Memory B cell (primary cell): ENCODE measurements at places on chromosomes 2 and 18.

DNA sequence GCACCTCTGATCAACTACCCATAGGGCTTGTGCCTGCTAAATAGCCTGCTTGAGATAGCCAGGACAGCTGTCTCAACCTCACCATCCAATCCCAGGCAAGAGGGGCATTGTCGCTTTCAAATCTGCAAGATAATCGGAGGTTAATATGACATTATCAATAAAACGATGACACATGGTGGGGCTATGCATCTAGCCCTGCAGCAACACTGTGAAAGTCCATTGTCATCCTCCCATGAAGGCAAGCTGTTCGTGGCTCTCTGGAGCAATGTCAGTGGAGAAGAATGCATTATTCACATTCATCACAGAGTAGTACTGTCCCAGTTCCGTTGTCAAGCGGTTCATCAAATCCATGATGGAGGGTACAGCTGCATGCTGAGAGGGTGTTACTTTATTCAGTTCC is 18.9 kb upstream of the KLHL23 start:
- H3K27ac ChIP-seq: no peak overlapping the region
- peaks cover 1% of the 10 kb centered on the region for H3K27me3 ChIP-seq
- H3K36me3 ChIP-seq: peaks cover 2% of the 10 kb centered on the region
- no peak for DNase-seq

GRCh38 chr2:17749753-17750438 is 3.7 kb downstream of the SMC6 start:
- peak overlapping the region; percentile 91 for H3K27ac ChIP-seq
- no peaks in the 10 kb centered on the region for H3K27me3 ChIP-seq
- peak overlapping the region; percentile 72 for H3K4me3 ChIP-seq
- peaks cover 24% of the 10 kb centered on the region for H3K4me1 ChIP-seq
- peaks cover 1% of the 10 kb centered on the region for H3K36me3 ChIP-seq

- no peak overlapping the region for H3K27ac ChIP-seq
- H3K4me3 ChIP-seq: no peak overlapping the region
- H3K4me1 ChIP-seq: no peaks in the 10 kb centered on the region
- H3K36me3 ChIP-seq: no peaks in the 10 kb centered on the region
- no peaks in the 10 kb centered on the region for H3K27me3 ChIP-seq
- DNase-seq: no peak
These were observed 174.0 kb upstream of the GULP1 start for GRCh38 chr2:188117706-188118105.

DNA sequence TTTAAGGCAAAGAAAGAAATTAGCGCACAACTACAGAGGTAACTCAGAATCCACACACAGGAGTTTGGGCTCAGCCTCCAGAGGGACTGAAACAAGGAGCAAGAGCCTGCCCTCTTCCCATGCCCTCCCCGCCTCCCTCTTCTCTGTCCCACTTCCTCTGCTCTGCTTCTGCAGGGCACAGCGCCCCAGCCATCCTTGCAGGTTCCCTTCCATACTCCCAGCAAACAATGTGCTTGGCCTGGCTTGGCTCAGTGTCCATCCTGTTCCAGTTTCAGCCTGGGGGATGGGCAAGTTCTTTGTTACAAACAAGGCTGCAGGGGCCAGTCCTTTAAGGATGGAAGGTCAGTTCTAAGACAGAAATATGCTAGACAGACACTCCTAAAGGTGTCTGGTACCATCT is 133.5 kb downstream of the CDH20 start:
- no peak overlapping the region for H3K4me3 ChIP-seq
- no peak overlapping the region for H3K27ac ChIP-seq
- DNase-seq: no peak
- H3K4me1 ChIP-seq: no peaks in the 10 kb centered on the region

GRCh38 chr2:145020139-145020538 is 500.2 kb upstream of the ZEB2 start:
- no peak overlapping the region for H3K27ac ChIP-seq
- H3K4me3 ChIP-seq: no peak overlapping the region
- peaks cover 17% of the 10 kb centered on the region for H3K4me1 ChIP-seq
- H3K27me3 ChIP-seq: no peaks in the 10 kb centered on the region
- no peaks in the 10 kb centered on the region for H3K36me3 ChIP-seq
- DNase-seq: no peak

DNA sequence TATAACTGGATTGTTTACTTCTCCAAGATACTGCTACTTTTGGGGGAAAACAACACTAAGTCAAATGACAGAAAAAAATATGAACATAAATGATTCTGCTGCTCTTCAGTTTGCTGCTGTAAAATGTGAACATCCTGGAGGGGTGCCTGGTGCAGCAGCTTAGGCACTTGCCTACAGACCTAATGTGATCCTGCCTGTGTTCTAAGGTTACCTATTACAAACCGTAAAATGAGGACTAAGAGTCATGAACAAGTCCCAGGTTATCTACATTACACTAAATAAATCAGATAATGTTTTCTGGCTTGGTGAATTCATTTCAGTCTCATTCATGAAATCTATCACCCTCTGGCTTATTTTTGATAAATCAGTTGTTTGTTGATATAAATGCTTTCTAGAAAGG is 38.4 kb upstream of the ERCC3 start:
- H3K4me3 ChIP-seq: no peak overlapping the region
- H3K4me1 ChIP-seq: peaks cover 6% of the 10 kb centered on the region
- no peak for DNase-seq
- no peak overlapping the region for H3K27ac ChIP-seq
- H3K36me3 ChIP-seq: peaks cover 17% of the 10 kb centered on the region
- no peaks in the 10 kb centered on the region for H3K27me3 ChIP-seq

- H3K27me3 ChIP-seq: peaks cover 2% of the 10 kb centered on the region
- H3K27ac ChIP-seq: no peak overlapping the region
- H3K4me3 ChIP-seq: no peak overlapping the region
These were observed 136.5 kb upstream of the CTDP1 start for GRCh38 chr18:79542876-79543750.

GRCh38 chr2:144460727-144461307 is 59.1 kb downstream of the ZEB2 start:
- peaks cover 9% of the 10 kb centered on the region for H3K36me3 ChIP-seq
- DNase-seq: no peak
- peaks cover 34% of the 10 kb centered on the region for H3K4me1 ChIP-seq
- H3K4me3 ChIP-seq: no peak overlapping the region
- H3K27me3 ChIP-seq: no peaks in the 10 kb centered on the region
- H3K27ac ChIP-seq: peak overlapping the region; percentile 68

DNA sequence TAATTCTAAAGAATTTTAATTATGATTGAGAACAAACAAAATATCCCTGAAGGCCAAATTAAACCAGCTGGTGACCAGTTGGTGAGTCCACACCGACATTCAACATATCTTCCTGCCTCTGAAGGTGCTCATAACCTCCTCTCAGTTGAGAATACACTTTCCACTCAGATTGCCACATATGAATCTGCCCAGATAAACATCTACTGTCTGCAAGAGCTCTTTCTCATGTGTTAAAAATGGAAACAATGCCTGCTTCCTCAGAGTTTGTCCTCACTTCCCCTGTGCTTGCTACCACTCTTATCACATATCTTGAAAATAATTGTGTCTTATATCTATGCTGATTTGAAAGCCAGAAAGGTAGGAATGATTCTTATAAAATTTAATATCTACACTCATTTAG is 177.7 kb upstream of the GULP1 start:
- H3K27me3 ChIP-seq: no peaks in the 10 kb centered on the region
- H3K4me3 ChIP-seq: no peak overlapping the region
- no peak overlapping the region for H3K27ac ChIP-seq
- no peaks in the 10 kb centered on the region for H3K36me3 ChIP-seq
- no peaks in the 10 kb centered on the region for H3K4me1 ChIP-seq
- no peak for DNase-seq

- H3K4me3 ChIP-seq: no peak overlapping the region
- DNase-seq: no peak
- H3K27me3 ChIP-seq: no peaks in the 10 kb centered on the region
- H3K4me1 ChIP-seq: no peaks in the 10 kb centered on the region
- no peak overlapping the region for H3K27ac ChIP-seq
These were observed 396.1 kb upstream of the RAB12 start for GRCh38 chr18:8212896-8213780.

- H3K4me1 ChIP-seq: peaks cover 5% of the 10 kb centered on the region
- no peaks in the 10 kb centered on the region for H3K36me3 ChIP-seq
- no peak overlapping the region for H3K27ac ChIP-seq
- peaks cover 11% of the 10 kb centered on the region for H3K27me3 ChIP-seq
These were observed 4.0 kb downstream of the CIDEA start for GRCh38 chr18:12257996-12258718.

GRCh38 chr18:5195656-5196055 is 1.4 kb downstream of the AKAIN1 start:
- H3K36me3 ChIP-seq: no peaks in the 10 kb centered on the region
- peaks cover 25% of the 10 kb centered on the region for H3K27me3 ChIP-seq
- no peak overlapping the region for H3K4me3 ChIP-seq
- H3K4me1 ChIP-seq: peaks cover 2% of the 10 kb centered on the region
- H3K27ac ChIP-seq: no peak overlapping the region

DNA sequence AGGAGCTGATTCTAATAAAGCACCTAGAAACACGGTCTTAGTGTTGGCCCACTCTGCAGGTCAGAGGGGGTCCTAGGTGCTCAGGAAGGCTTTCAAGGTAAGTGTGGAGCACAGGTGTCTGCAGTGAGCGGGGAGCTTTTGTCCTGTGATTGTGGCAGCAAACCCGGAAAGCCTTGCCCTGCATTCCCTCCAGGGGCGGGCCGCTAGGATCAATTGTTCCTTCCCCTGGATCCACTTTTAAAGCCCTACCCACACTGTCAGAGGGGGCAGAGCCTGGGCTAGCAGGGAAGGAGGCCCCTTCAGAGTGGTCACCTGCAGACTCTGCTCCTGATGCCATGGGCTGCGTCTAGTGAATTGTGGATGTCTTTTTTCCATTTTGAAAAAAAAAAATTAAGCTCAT is 176.0 kb downstream of the CTIF start:
- H3K27me3 ChIP-seq: peaks cover 2% of the 10 kb centered on the region
- H3K4me1 ChIP-seq: peaks cover 7% of the 10 kb centered on the region
- H3K4me3 ChIP-seq: no peak overlapping the region
- no peak overlapping the region for H3K27ac ChIP-seq
- no peak for DNase-seq
- H3K36me3 ChIP-seq: peaks cover 2% of the 10 kb centered on the region

DNA sequence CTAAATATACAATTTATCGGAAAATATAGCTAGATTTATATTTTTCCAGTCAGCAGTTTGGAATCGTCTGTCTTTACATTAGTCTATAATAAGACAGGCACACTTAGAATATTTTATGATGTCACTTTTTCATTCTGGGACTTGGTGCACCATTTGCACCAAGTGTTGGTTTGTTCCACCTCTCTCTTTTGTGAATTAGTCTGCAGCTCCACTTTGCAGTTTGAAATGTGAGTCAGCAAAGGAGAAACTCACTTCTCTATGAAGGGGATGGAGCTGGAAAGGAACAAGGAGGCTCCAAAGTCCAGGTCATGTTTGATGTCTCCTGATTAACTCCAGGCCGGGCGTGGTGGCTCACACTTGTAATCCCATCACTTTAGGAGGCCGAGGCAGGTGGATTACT is 63.8 kb upstream of the RTN4 start:
- H3K4me1 ChIP-seq: peaks cover 10% of the 10 kb centered on the region
- H3K4me3 ChIP-seq: no peak overlapping the region
- DNase-seq: no peak
- no peak overlapping the region for H3K27ac ChIP-seq
- no peaks in the 10 kb centered on the region for H3K36me3 ChIP-seq
- no peaks in the 10 kb centered on the region for H3K27me3 ChIP-seq

DNA sequence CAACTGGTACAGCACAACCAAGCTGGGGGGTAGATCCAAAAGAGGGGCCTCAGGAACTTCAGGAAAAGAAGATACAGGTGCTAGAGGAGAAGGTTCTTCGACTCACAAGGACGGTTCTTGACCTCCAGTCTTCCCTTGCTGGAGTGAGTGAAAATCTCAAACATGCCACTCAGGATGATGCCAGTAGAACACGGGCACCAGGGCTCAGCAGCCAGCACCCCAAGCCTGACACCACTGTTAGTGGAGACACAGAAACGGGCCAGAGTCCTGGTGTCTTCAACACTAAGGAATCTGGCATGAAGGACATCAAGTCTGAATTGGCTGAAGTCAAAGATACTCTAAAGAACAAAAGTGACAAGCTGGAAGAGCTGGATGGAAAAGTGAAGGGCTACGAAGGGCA is 43.8 kb downstream of the EMILIN2 start:
- peaks cover 32% of the 10 kb centered on the region for H3K36me3 ChIP-seq
- H3K4me3 ChIP-seq: no peak overlapping the region
- no peak overlapping the region for H3K27ac ChIP-seq
- peaks cover 4% of the 10 kb centered on the region for H3K27me3 ChIP-seq

- no peak for DNase-seq
- H3K27ac ChIP-seq: no peak overlapping the region
- H3K4me1 ChIP-seq: peaks cover 4% of the 10 kb centered on the region
- no peaks in the 10 kb centered on the region for H3K36me3 ChIP-seq
- H3K27me3 ChIP-seq: peaks cover 6% of the 10 kb centered on the region
These were observed 209.0 kb upstream of the COPS8 start for GRCh38 chr2:236876642-236877041.

DNA sequence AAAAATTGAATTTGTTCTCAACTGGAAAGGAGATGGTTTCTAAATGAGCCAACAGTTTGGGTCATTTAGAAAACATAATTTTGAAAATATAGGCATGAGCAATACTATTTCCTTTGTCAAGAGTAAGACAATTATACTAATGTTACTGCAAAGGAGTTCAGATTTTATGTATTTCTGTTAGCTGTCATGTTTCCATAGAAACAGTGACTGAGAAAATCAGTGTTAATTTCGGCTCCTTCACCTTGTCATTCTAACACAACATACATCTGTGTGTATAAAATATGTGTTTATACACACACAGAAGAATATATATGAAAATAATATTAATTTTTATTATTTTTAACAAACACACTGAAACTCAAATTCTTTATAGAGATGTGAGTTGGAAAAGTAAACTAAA is 178.0 kb upstream of the SPHKAP start:
- no peaks in the 10 kb centered on the region for H3K4me1 ChIP-seq
- no peaks in the 10 kb centered on the region for H3K27me3 ChIP-seq
- H3K4me3 ChIP-seq: no peak overlapping the region
- DNase-seq: no peak
- H3K36me3 ChIP-seq: no peaks in the 10 kb centered on the region

- H3K4me1 ChIP-seq: no peaks in the 10 kb centered on the region
- no peaks in the 10 kb centered on the region for H3K36me3 ChIP-seq
- H3K27ac ChIP-seq: no peak overlapping the region
These were observed 27.3 kb downstream of the SPTBN1 start for GRCh38 chr2:54483426-54483825.

GRCh38 chr18:44341759-44342158 is 338.9 kb upstream of the SETBP1 start:
- no peak for DNase-seq
- H3K4me1 ChIP-seq: peaks cover 6% of the 10 kb centered on the region
- H3K27me3 ChIP-seq: no peaks in the 10 kb centered on the region
- no peak overlapping the region for H3K4me3 ChIP-seq
- peaks cover 2% of the 10 kb centered on the region for H3K36me3 ChIP-seq
